ENCODE measurements at places on chromosomes 2 and 18.

DNA sequence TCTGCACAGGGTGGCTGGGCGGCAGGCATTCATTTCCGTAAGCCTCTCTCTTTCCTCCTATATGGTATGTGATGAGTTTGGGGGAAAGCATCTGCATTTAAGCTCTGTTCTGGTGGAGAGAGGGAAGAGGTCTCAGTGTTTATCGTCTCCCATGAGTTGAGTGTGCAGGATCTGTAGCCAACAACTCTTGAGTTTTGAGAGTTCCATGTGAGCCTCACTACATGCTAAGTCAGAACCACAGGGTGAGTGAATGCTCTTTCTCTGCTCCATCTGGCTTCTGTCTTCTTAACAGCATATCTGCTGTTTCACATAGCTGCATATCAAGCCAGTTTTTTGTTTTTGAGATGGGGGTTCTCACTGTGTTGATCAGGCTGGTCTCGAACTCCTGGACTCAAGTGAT, 22.7 kb downstream of the RAB31 start:
- DNase-seq, result no peak

DNA sequence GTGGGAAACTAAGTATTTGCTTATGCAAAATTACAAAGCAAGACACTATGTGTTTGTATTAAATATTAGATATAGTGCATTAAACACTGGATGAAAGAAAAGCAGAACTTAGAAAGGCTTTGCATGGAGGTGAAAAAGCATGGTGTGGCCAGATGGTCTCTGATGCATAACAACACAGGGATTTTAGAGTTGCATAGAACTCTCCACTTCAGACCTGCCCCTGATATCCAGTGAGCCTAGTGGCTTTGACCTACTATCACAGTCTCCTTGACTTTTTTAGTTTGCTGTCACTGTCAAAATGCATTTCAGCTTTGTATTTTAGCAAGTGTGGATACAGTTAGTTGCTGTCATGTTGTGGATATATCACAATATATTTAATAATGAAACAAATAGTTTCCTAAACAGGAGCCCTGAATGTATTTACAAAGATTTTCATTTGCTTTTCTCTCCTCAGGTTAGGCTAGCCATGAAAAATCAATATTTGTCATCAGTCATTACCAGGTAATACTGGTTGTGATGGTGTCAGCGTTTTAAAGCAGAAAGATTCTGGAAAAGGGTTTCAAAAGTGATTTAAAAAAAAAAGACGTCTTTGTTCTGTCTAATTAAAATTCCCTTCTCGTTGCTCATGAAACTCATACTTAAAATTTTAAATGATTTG, 5.2 kb downstream of the CSRNP3 start:
- DNase-seq, result no peak

- DNase-seq, result no peak
Observed at GRCh38 chr2:217820091-217820819, 182.5 kb downstream of the TNS1 start.

- no peak for DNase-seq
Observed at GRCh38 chr2:210442457-210442856, 34.1 kb downstream of the LANCL1 start.
